Fibroblast of mammary gland (primary cell): ENCODE measurements at places on chromosomes 3 and 15.

DNA sequence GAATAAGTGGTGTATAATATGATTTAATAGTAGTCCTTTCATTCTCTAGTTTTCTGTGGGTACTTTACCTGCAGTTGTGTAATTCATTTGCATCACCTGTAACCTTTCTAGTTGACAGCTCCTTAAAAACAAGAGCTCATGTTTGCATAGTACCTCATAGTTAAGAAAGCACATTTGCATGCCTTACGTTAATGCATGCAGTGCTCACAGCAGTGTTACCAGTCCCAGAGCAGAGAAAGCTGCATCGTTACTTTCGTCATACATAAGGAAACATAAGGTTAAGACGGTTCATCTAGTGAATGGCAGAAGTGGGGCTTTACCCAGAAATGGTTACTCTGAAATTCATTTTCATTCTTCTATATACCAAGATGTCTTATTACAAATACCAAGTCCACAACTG, 111.3 kb downstream of the AKAP13 start:
- no peak for DNase-seq

GRCh38 chr15:62026487-62027262, 33.6 kb downstream of the VPS13C start:
- no peak for DNase-seq

GRCh38 chr3:37942646-37943045, 47.9 kb upstream of the VILL start:
- DNase-seq: no peak

- DNase-seq: no peak
Measured at GRCh38 chr3:189698811-189699210, 67.6 kb downstream of the TP63 start.

- peak; percentile 43 for DNase-seq
Measured at GRCh38 chr15:66287461-66288057, 5.8 kb upstream of the DIS3L start.

- DNase-seq: peak; percentile 11
Measured at GRCh38 chr15:57752436-57752835, 45.9 kb downstream of the POLR2M start.

- DNase-seq: no peak
Measured at GRCh38 chr3:127006781-127007436, 24.0 kb downstream of the PLXNA1 start.

DNA sequence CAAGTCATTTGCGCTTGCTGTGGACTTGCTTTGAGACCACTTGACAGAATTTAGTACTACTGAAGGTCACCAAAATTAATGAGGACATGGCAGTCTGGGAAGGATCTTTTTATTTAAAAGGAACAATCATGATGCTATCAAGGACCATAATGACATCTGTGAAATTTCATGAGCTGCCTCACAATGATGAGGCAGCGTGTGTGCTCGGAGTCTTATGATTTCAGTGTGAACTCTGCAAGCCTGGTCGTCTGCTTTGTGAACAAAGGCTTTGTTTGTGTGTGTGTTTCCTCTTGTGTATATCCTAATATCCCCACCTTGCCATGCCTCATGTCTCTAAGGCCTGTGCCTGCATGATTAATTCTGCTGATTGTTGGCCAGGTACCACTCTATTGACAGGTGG, 46.7 kb downstream of the RAD54L2 start:
- no peak for DNase-seq

GRCh38 chr3:112634786-112635541, 6.0 kb downstream of the CCDC80 start:
- DNase-seq: peak; percentile 43

GRCh38 chr3:194554473-194555123, 67.8 kb upstream of the ATP13A3 start:
- no peak for DNase-seq

DNA sequence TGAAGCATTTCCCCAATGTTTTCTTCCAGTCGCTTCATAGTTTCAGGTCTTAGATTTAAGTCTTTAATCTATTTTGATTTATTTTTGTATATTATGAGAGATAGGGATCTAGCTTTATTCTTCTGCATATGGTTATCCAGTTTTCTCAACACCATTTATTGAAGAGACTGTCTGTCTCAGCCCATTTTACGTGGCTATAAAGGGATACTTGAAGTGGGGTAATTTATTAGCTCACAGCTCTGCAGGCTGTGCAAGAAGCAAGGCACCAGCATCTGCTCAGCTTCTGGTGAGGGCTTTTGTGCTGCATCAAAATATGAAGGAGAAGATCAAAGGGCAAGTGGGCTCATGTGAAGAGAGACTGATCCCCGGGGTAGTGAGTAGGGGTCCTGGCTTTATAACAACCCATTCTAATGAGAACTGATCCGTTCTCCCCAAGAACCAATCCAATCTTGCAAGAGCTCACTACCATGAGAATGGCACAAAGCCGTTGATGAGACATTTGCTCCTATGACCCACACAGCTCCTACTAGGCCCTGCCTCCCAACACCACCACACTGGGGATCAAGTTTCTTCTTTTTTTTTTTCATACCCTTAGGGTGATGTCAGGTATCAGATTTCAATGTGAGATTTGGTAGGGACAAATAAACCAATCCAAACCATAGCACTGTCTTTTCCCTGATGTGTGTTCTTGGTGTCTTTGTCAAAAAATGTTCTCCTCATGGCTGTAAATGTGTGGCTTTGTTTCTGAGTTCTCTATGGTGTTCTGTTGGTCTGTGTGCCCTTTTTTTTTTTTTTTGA, 63.2 kb downstream of the IQGAP1 start:
- peak; percentile 86 for DNase-seq

GRCh38 chr3:113263778-113264177, 52.4 kb downstream of the BOC start:
- no peak for DNase-seq

DNA sequence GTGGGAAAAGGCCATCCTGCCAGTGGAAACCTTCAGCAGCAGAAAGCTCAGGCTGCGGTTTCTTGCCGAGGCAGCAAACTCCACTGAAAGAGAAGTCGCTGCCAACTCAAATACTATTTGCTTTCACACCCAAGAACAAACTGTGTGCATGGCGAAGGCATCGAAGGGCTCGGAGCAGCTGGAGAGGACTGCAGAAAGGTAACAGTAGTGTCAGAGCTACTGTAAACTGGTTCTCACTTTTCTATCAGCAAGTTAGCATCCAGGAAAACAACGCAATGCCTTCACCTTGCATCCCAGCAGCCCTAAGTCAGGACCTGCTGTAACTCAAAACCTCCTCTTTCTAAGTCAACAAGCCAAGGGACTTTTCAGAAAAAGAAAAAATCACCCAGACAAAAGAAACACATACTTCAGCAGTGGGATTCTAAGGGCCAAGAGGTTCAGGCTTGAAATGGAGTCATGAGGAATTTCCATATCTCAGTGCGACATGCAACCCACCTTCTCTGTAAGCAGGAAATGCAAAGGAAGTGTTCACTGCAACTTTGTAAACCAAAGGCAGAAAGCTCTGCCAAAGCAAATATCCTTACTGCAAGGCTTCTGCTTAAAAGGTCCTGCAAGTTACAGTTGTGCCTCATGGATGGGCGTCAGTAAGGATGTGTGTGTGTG, 193.5 kb downstream of the FOXP1 start:
- peak; percentile 47 for DNase-seq

DNA sequence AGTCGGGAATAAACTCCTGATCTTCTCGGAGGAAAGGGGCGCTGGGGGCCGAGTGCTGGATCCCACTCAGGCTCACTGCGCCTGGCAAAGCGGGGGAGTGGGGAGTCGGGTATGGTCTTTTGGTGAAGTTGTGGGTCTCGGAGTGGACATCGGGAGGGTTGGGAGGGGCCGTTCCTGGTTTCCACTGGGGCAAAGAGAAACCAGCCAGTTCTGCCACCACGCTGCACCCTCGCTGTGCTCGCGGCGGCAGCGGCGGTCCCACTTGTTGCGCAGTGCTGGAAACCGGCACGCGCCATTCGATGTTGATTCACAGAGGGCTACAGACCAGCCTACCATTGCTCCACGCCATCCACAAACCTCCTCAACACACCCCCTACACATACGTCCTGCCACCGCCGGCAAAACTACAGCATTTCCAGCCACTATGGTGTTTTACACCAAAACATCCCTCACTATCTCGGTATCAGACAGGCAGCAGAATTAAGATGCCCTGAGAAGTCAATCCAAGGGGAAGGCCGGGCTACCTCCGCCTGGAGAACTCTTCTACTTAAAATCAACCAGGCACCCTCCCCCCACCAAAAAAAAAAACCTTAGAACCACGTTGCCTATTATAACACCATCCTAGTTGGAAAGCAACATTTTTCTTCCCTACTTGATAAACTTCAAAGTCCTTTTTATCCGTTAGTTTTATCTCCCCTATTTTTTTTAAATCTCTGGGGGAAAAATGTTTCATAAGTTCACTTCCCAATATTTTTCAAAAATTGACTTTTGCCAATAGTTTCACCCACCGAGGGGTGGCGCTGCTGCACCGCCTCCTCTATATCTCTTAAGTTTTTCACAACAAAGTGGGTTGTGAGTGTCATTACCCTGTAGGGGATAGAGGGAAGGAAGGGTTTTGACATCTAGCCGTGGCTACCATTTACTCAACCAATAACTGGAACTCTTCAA, 3.6 kb downstream of the BCL6 start:
- DNase-seq: peak; percentile 88

DNA sequence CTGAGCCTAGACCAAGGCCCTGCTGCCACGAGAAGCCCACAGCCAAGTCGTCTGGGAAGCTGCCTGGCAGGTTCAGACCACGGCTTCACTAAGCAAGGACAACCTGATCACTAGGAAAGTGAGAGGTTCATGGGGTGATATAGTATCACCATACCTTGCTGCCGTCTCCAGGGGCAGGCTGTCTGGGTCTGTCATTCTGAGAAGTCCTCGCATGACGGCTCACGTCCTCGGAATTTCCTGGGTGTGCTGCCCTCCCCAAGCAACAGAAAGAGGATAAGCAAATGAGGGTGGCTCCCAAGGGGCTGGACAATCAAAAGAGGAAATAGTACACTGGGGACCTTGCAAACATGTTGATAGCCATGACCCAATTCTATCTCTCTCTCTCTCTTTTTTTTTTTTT, 207.4 kb upstream of the IGF1R start:
- DNase-seq: no peak

- DNase-seq: no peak
Measured at GRCh38 chr15:73959012-73959581, 32.8 kb downstream of the LOXL1 start.

GRCh38 chr15:100764778-100765466, 114.7 kb upstream of the ALDH1A3 start:
- DNase-seq: peak; percentile 79

GRCh38 chr15:70275461-70276138, 177.9 kb upstream of the TLE3 start:
- DNase-seq: no peak

GRCh38 chr15:77409259-77410156, 10.4 kb downstream of the PEAK1 start:
- no peak for DNase-seq

DNA sequence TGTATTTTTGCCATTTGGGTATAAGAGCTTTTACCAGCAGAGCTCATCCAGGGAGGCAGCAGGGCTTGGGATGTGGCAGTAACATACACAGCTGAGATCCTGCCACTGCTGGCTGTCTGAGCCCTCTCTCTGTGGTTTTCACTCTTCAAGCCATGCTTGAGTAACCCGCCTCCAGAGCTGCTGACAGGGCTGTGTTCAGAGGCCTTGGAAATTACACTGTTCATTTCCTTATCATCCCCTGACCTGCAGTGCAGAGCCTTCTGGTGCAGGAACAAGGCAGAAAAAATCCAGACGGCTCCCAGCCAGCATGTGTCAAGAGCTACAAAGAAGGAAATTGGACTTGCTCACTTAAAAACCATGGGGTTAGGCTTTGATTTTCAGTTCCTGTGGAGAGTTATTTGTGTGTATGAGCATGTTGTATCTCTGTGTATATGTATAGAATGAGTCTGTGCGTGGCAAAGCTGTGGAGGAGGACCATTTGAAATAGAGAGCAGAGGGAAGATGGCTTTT, 47.0 kb downstream of the ZNF609 start:
- peak; percentile 81 for DNase-seq

DNA sequence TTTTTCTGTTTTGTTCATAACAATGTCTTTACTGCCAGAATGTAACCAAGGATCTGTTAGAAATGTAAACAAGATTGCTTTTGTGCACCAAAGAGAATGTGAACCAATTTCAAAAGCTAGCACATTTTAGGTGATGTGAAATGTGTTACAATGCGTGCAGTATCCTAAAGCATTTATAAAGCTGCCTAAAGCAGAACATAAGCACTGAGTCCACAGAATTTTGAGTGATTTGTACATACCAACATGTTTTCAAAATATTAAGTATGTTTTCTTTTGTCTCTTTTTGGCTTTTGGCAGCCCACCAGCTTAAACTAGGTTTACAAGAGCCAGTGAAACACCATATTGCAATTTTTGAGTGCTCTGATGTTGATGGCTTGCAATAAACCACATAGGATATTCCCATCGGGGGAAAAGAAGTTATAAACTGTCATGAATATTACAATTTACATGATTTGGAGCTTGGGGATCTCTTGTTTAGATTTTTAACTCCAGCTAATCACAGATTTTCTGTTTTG, 364.0 kb downstream of the ZIC1 start:
- no peak for DNase-seq

- no peak for DNase-seq
Measured at GRCh38 chr15:74060251-74060650, 22.1 kb downstream of the GOLGA6A start.

DNA sequence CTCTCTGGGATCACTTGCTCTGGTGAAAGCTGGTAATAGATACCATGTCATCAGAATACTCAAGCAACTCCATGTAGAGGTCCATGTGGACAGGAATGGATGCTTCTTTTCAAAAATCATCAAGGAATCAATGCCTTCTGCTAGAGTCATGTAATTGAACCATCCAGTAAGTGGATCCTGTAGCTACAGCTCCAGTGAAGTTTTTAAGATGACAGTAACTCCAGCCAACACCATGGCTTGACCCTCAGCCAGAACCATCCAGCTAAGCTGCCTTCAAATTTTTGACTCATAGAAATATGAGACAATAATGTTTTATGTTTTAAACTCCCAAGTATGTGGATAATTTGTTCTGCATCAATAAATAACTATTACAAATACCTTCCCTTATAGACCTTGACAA, 923.7 kb downstream of the EPHA3 start:
- no peak for DNase-seq

DNA sequence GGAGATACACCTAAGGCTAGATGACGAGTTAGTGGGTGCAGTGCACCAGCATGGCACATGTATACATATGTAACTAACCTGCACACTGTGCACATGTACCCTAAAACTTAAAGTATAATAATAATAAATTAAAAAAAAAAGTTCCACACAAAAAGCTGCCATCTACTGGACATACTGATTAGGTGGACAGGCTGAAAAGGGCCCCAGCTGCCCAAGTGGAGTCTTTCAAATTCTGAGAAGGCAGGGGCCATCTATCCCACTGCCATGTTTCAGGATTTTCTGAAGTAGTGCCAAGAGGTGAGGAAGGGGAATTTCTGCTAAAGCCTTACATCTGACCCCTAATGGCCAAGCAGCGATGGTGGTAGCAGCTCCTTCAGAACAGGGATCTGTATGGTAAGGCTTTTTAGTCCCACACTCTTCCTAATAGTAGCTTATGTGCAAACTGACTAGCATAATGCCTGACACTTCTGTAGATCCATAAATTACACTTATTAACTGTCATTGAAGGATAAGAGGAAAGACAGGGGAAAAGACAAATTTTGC, 7.7 kb downstream of the FSTL1 start:
- no peak for DNase-seq
